ENCODE measurements at places on chromosomes 11 and 22.

DNA sequence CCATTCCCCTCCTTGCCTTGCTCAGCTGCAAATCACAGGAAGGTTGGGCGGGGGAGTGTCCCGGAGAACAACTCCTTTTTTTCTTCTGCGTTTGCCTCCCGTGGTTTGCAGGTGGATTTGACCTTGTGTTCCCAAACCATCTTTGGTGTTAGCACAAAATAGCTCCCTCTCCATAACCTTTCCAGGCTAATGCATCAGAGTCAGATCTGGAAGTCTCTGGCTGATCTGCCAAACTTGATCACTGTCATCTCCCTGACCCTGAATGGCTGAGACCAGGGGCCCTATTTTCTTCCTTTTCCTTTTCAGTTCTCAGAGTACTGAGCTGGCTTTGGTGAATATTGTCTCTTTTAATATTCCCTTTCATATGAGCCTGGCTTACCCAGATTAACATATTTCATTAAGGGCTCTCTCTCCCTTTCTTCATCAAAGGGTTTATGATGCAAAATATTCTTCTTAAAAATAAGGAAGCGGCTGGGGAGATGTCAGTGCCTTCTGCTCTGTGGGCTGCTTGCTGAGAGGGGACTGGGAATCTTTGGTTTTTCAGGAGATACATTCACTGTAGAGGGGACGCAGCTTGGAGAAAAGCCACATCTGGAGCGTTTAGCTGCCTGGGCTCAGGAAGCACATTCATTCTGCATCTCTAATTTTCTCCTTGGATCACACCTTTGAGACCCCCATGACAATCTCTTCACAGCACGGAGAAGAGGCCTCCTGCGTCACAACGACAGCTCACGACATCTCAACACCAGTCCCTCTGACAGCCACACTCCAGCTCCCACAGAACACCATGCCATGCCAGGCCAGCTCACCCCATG, 148.3 kb downstream of the CEP164 start:
- no peak for DNase-seq

DNA sequence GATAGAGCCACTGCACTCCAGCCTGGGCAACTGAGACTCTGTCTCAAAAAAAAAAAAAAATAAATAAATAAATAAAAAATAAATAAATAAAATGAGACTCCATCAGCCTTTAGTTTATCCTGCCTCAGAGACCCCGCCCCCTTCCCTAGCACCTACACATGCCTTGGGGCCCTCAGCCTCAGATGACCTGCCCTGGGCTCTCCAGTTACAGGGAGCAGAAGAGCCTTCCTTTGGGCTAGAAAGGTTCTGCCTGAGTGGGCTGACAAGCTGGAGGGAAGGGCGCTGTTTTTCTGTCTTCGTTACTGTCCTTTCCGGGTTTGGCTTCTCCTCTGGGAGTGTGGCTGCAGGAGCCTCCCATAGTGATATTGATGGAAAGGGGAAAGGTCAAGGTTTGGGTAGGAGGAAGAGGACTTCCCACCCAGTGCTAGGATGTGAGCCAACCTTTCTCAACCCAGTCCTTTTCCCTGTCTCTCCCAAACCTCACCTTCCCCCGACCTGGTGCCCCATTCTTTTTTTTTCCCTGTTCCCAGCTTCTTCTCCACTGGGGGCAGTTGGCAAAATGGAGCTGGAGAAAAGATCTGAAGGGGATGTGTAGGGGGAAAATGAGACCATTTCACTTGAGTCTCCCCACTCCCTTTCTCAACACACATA, 1.5 kb upstream of the SF3B2 start:
- DNase-seq: no peak

DNA sequence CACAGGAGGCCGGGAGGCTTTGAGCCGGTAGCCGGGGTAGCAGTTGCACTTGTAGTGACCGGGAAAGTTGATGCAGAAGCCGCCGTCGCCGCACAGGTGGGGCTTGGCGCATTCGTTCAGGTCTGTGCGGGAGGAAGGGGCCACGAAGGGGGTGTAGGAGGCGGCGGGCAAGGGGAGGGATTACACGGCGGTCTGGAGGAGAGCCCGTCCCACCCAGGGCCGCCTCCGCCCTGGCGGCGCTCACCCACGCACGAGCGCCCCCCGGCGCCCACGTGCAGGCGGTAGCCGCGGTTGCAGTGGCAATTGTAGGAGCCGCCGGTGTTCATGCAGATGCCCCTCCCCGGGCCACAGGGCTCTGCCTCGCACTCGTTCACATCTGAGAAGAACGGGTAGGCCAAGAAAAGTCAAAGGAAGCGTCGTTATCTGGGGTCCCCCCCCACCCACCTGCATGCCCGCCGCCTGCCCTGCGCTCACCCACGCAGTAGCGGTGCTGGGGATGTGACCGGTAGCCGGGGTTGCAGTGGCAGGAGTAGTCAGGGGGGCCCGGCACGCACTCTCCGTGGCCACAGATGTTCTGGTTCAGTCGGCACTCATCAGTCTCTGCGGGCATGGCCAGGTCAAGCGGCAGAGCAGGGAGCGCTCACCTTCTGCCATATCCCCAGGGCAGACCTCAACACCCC, 10.6 kb downstream of the LTBP3 start:
- DNase-seq: no peak

- peak; percentile 33 for DNase-seq
These were observed 26.7 kb downstream of the SYT9 start for GRCh38 chr11:7278314-7278917.

DNA sequence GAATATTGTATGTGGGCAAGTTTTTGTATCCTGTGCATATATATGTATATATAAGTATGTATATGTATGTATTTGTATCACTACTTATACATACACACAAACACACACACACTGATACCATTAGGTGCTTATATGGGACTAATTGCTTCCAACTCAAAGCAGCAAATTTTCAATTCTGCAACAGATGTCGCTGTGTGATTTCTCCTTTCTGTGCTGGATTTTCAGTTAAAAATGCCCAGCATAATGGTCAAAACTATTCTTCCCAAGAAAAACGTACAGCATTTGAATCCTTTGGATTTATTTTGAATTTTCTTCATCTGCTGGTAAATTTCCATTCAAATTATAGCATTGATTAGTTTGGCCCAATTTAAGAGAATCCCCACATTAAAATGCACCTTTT, 4.3 kb downstream of the CADM1 start:
- no peak for DNase-seq

GRCh38 chr11:109892321-109892794, 200.8 kb upstream of the ZC3H12C start:
- DNase-seq: no peak

- DNase-seq: no peak
These were observed 39.0 kb upstream of the SUSD2 start for GRCh38 chr22:24142241-24142640.

All from AG10803 (cell line).